ENCODE measurements at places on chromosomes 3 and 15. TPM values are rescaled to one million over a fixed set of nuclear protein-coding genes. Genes with fewer than 3 reads are reported as not detected.

DNA sequence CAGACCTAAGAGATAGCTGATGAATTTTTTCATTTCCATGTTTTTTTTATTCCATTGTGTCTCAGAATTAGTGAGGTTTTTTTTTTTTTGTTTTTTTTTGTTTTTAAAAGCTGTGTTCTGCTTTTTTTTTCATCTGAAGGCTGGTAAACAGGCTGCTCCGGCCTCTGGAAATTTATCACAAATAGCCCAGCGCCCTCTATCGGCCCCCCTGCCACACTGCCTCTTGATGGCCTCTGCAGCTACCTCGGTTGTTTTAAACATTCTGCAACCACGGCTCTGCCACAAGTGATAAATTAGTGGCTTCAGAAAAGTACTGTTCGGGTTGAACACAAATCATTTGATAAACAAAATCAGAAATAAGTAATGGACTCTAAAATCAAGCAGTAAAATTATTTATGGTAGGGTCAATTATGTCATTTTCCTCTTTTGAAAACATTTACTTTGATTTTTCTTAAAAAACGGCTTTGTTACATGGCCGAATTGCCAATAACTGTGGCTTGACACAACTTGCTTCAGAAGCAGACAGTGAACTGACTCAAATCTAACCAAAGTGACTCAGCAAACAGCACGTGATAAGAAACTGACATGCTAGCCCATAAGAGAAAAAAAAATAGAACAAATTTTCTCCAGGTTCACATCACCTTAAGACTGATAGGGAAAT, 87.8 kb downstream of the RSL24D1 start:
- DNase-seq = peak; percentile 86

- no peak for DNase-seq
Measured at GRCh38 chr15:58360421-58361090, 71.2 kb upstream of the LIPC start.

DNA sequence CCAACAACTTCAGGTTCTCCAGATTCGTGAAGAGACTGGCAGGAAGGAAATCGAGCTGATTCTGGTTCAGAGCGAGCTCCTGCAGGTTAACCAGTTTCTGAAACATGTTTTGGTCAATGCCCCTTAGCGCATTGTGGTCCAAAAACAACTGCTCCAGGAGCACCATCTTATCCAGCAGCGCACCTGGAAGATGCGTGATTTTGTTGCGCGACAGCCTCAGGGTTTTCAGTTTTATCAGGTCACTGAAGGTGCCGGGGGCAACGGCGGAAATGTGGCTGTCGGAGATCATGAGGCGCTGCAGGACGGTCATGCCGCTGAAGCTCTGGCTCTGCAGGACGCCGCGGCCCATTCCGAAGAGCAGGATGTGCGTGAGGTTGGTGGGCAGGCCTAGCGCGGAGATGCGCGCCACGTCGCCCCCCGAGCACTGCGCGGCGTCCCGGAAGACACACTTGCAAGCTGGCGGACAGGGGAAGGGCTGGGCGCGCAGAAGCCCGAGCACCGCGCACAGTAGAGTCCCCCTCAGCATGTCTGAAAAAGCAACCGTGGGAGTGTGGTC, 1.2 kb downstream of the GP5 start:
- no peak for DNase-seq

GRCh38 chr3:25603703-25604102, 61.0 kb downstream of the TOP2B start:
- no peak for DNase-seq

GRCh38 chr3:141275511-141275910, 43.9 kb downstream of the PXYLP1 start:
- no peak for DNase-seq

DNA sequence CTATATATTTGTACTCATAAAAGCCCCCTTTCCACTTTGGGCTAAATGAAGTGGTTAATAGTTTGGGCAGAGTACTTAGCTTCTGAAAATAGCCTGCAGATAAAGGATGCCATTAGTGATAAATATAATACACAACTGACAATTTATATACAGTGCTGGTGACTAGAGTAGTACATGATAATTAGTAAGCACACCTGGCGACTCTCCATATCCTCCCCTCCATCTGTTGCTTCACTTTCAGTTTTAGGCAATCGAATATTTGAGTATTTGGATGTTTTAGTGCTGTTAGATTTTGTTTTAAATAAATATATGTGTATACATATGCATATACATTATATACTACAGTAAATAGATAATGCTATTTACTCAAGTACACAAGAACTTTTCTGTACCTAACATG, 35.9 kb upstream of the CHMP2B start:
- no peak for DNase-seq

DNA sequence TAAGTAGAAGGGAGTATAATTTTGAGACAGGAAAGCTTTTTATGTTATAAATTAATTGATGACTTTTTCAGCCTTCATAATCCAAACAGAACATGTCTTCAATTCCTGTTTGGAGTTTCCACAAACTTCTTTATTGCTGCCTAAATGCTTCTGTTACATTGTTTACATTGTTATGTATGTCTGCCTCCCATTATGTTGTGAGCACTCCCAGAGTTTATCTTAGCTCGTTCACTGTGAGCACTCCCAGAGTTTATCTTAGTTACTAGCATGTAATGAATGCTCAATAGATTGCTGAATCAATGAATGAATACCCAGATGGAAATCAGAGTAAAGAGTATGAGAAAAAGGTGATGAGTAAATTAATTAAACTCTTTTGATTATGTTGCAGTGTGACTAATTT, 1178.0 kb downstream of the ROBO1 start:
- DNase-seq = no peak

- no peak for DNase-seq
Measured at GRCh38 chr15:98177966-98178592, 217.6 kb downstream of the ARRDC4 start.

GRCh38 chr3:79514069-79514468, 253.7 kb downstream of the ROBO1 start:
- no peak for DNase-seq

DNA sequence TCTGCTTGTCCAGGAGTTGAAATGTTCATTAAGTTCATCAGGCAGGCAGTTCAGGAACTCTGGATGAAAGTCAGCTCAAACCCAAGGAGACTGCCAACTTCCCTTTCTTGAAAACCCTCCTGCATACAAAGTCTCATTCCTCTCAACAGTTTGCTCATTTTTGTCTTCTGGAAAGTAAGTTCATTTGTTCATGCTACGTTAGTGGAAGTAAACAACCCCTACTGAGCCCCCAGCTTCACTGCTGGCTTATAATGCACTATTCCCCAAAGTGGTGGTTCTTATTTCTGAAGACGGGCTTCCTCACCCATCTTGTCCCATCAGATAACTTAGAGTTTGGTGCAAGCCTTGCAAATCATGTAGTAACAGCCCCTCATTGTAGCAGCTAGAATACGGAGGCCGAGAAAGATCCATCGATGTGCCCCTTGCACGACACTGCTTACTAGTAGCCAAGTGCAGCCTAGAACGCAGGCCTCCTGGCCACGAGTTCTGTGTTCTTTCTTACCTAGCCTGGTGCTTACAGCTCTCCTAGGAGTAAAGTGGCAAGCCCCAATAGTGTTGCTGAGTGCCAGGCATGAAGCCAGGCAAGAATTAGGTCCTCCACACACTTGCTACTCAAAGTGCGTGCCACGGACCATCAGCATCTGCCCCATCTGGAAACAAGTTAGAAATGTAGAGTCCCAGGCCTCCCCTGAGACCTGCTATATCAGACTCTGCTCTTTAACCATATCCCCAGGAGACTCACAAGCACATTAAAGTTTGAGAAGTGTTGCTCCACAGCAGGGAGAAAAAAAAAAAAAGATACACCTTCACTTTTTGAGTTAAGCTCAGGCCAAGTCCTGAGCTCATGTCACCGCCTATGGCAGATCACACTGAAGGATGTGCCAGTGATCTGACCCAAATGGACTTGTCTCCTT, 82.5 kb downstream of the RFTN1 start:
- no peak for DNase-seq

- DNase-seq = no peak
Measured at GRCh38 chr3:10709110-10709781, 106.8 kb upstream of the SLC6A11 start.

DNA sequence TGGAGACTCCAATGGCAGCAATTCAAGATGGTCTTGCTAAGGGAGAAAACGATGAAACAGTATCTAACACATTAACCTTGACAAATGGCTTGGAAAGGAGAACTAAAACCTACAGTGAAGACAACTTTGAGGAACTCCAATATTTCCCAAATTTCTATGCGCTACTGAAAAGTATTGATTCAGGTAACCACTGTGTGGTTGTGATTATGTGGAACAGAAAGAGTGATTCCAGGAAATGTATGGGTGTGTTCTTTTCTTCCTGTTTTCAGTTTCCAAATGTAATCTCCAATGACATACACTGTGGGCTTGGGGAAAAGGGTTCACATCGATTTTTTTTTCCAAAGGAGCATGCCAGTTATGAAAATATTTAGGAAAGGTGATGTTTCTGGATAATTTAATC, 10.9 kb downstream of the SCG3 start:
- no peak for DNase-seq

DNA sequence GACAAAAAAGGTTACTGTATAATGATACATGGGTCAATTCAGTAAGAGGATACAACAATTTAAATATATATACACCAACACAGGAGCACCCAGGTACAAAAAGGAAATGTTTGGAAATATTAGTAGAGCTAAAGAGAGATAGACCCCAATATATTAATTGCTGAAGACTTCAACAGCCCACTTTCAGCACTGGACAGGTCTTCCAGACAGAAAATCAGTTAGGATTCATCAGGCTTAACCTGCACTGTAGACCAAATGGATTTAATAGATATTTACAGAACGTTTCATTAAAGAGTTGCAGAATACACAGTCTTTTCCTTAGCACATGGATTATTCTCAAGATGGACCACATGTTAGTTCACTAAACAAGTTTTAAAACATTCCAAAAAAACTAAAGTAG, 845.9 kb upstream of the GBE1 start:
- no peak for DNase-seq

DNA sequence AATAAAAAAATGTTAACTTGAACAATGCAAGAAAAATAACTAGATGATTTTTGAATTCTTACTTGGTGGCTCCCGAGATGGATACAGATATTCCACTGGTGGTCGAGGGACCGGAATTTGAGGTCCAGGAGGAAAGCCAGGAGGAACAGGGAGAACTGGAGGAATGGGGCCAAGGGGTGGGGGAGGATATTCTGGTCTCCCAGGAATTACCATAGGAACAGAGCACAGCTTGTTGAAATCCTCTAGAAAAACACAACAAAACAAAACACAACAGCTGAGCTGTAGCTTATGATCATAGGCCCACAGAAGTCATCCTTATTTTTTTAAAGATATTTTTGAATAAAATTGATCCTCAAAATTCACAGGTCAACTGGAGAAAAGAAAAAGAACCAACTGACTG, 129.4 kb downstream of the FBN1 start:
- DNase-seq = no peak

- DNase-seq = no peak
Measured at GRCh38 chr3:73411993-73412392, 212.7 kb downstream of the PDZRN3 start.

DNA sequence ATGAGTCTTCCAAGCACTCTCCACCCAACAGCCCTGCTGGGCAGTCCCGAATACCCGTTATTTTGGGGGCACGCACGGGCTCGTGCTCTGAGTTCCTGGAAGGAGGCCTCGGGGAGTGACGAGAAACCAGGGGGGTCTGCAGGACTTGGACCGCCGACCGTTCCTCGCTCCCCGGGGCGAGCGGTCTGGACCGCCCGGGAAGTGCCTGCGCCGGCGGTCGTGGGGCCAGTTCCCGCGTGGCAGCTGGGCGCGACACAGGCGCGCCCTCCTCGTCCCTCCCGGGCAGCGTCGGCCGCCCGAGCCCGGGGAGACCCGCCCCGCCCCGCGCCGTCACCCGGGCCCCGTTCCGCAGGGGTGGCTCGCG, 387 bp downstream of the GNB4 start:
- no peak for DNase-seq

GRCh38 chr3:122493296-122493695, 21.4 kb downstream of the KPNA1 start:
- no peak for DNase-seq

DNA sequence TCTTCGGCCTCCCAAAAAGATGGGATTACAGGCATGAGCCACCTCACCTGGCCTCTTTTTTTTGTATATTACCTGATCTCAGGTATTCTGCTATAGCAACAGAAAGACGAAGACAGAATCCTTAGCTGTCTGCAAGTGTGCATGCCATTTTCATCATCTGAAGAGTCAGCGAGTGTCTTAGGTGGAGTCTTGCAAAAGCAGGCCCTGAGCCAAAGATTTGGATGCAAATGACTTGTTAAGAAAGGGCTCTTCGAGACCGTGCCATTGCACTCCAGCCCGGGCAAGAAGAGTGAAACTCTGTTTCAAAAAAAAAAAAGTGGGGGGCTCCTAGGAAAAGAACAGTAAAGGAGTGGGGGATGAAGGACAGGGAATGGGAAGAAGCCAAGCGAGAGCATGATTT, 10.2 kb upstream of the TRIM69 start:
- no peak for DNase-seq

- no peak for DNase-seq
Measured at GRCh38 chr3:5264896-5265770, 77.6 kb downstream of the EDEM1 start.

GRCh38 chr3:16512435-16513140, 911 bp downstream of the RFTN1 start:
- DNase-seq = peak; percentile 69

CYP8B1 gene
- total RNA-seq = not detected

FGF7 gene
- 120 TPM for total RNA-seq

HRH1 gene
- total RNA-seq = 45.1 TPM

LARP6 gene
- 49.7 TPM for total RNA-seq

GASK1A gene
- total RNA-seq = 12.2 TPM

PLIN1 gene
- 4.1 TPM for total RNA-seq

LDHAL6B gene
- total RNA-seq = not detected

GP5 gene
- 0.19 TPM for total RNA-seq

IGSF11 gene
- 0.75 TPM for total RNA-seq

NTRK3 gene
- 79.2 TPM for total RNA-seq

AGBL1 gene
- total RNA-seq = 0.21 TPM

PPP1R14D gene
- total RNA-seq = not detected

TUBGCP4 gene
- 14.6 TPM for total RNA-seq

GREM1 gene
- 30.1 TPM for total RNA-seq

FETUB gene
- not detected for total RNA-seq
